ENCODE measurements at places on chromosomes 6 and 20.
A peak's percentile ranks its signal among the peaks of the same experiment; 100 is the strongest.

DNA sequence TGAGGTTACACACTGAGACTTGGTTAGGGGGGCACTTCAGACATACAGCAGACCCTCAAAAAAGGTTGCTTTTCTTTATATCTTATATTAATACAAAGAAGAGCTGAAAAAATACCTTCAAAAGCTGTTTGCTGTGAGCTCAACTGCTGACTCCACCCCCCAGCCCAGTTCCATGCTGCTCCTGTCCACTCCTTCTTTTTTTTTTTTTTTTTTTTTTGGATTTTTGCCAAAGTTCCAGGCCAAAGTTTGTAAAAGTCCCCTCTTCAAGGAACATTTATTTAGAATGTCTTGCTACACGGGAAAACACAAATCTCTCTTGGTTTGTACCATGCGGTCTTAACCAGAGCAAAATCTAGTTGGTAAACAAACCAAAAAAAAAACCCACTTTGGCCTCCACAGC is 85.3 kb upstream of the AKAP12 start:
- no peak for DNase-seq

DNA sequence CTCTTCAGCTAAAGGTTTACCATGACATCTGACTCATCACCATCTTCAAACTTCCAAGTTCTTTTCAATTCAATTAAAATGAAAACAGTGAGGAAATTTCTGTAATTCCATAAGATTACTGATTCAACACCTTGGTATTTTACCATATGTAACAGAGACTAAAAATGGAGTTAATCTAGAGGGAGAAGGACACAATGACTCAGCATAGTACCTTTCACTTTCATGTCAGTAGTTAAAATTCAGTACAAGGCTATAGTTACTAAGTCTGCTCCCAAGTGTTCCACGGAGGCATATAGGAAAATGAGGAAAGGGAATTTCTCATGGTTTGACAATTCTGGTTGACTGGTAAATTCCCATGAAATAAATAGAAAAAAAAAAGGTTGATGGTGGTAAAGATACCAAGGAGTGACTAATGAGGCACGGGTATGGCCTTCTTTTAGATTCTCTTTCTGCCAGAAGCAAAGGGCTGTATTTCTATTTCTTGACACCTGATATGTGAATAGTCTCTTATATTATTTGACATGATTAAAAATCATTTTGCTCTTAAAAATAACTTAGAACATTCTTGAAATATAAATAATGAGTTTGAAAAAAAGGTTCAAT is 526.7 kb upstream of the ADGRB3 start:
- no peak for DNase-seq

DNA sequence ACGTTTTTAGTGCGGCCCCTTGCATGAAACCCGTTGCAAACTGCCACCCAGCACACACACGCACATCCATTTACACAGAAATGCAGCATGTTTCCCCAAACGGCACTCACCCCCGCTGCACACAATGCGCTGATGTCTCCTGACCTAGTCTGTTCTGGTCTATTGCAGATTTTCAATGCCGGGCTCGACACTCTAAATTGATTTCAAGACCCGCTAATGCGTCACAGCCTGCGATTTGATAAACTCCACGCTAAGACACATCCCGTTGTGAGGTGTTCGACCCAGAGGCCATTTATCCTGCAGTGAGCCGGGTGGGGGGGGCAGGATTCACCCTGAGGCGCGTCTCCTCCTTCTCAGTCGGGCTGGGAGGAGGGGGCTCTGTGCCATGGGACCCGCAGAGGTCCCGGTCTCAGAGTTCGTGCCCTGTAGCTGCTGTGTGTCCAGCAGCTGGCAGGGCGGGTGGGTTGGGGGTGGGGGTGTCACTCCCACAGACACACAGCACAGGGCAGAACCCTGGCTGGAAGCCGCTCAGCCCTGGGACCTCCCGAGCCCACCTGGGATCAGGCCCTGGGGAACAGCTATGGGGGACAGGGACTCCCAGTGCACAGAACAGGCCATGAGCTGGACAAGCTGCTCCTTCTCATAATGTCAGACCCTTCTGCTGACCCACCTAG is 367.9 kb downstream of the PREX1 start:
- no peak for DNase-seq

DNA sequence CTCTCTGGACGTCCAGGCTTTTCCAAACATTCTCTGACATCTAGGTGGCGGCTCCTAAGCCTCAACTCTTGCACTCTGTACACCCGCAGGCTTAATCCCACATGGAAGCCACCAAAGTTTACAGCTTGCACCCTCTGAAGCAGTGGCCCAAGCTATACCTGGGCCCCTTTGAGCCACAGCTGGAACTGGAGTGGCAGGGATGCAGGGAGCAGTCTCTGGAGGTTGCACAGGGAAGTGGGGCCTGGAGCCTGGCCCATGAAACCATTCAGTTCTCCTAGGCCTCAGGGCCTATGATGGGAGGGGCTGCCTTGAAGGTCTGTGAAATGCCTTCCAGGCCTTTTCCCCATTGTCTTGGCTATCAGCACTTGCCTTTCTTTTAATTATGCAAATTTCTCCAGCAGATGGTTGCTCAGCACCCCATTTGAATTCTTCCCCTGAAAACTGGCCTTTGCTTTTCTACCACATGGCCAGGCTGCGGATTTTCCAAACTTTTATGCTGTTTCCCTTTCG is 64.9 kb downstream of the IRF4 start:
- DNase-seq = no peak

GRCh38 chr6:170271771-170272314 is 19.0 kb downstream of the DLL1 start:
- peak; percentile 77 for DNase-seq

DNA sequence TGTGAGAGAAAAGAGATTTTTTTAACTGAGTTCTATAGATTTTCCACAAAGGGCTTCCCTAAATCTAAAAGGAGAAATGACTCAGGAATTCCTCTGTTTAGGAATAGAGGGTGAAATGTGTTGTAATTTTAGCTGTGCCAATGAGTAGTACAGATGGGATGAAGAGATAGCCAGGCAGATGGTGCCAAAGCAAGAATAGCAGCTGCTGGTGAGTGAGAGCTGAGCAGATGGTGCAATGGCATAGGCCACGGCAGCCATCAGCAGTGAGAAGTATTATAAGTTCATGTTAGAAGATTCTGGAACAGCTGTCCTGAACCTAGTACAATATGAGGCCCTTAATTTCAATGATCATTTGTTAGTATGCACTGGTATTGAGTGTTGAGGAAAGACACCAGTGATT is 40.2 kb upstream of the CRISP1 start:
- DNase-seq = no peak

DNA sequence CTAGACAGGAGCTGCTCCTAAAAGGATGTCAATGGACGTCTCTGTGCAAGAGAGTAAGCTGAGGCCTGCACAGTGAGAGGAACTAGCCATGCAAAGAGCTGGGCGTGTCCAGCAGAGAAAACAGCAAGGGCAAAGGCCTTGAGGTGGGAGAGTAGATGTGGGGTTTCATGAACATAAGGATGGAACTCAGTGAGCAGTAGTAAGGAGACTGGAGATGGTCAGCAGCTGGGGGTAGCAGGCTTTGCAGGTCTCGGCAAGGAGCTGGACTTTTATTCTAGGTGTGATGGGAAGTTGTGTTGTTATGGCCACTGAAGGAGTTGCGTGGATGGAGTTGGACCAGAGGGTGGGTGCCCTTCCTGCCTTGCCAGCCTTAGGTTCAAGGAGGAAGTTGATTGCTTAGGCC is 90.7 kb upstream of the SIRPA start:
- no peak for DNase-seq

DNA sequence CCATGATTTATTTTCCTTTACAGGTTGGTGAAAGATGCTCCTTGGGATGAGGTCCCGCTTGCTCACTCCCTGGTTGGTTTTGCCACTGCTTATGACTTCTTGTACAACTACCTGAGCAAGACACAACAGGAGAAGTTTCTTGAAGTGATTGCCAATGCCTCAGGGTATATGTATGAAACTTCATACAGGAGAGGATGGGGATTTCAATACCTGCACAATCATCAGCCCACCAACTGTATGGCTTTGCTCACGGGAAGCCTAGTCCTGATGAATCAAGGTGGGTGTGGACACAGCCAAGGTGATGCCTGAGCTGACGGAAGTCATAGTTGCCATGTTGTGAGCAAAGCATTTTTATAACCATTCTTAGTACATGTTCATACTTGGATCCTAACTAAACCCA is 34.6 kb upstream of the CALHM6 start:
- no peak for DNase-seq

DNA sequence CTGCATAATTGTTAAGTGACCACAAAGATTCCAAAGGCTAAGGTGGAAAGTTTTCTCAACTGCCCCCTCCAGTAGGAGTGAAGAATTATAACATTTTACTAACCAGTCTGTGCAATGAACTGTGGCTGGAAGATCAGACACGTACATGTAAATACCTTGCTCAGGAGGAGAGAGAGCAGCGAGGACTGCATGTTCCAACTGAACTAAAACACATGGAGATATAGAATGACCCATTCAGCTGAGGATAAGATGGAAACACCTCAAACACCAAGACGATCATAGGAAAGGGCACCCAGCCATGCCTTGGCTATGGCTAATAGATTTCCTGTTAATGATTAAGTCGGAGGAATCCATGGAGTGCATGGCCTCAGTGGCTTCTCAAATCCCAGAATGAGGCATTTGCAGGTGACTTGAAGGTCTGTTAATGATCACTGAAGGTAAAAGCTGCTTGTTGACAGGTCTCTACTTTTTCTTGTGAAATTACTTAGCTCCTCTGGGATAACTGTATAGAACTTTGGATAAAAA is 875.6 kb downstream of the TFAP2A start:
- no peak for DNase-seq

DNA sequence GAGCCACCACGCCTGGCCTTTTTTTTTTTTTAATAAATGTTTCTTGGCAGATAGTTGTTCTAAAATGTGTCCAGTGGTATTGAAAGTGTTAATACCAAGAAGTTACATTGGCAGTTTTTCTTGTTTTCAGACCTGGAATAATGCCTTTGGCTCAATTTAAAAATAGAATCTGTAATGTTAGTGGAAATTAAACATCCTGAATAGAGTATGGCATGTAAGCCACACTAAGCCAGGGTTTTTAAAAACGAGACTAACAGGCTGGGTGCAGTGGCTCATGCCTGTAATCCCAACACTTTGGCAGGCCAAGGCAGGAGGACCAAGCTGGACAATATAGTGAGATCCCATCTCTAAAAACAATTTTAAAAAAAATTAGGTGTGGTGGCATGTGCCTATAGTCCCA is 25.3 kb downstream of the MCM8 start:
- DNase-seq = no peak

DNA sequence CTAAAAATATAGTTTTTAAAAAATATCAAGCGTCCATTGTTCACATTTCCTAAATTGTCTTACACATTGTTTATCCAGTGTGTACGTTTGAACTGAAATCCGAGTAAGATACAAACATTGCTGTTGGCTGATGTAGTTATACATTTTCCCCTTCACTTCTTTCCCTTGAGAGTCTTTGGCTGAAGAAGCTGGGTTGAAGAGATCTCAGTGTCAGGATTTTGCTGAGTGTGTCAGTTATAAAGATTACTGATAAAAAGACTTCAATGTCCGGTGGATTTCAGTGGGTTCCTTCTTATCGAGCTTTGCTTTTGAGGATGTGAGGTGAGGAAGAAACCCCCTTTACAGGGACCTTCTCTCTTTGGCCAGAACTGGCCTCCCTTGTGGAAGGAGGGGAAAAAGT is 20.5 kb downstream of the RFPL4B start:
- no peak for DNase-seq

DNA sequence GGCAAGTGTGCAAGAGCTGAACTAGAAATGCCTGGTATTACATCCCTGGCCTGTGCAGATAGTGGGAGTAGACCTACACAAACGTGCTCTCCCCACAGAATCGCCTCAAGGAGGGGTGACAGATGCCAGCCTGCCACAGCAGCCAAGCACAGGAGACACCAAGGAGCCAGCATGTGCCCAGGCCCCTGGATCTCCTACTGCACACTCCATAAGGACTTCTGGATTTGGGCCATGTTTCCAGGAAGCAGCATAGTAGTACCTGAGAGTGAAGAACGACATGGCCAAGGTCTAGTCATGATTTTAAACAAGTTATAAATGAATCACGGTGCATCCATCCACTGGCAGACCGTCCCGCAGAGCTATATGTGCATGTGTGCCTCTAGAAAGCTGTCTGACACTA is 232.2 kb downstream of the SYNDIG1 start:
- no peak for DNase-seq

GRCh38 chr6:132130626-132131298 is 179.6 kb upstream of the CCN2 start:
- no peak for DNase-seq

DNA sequence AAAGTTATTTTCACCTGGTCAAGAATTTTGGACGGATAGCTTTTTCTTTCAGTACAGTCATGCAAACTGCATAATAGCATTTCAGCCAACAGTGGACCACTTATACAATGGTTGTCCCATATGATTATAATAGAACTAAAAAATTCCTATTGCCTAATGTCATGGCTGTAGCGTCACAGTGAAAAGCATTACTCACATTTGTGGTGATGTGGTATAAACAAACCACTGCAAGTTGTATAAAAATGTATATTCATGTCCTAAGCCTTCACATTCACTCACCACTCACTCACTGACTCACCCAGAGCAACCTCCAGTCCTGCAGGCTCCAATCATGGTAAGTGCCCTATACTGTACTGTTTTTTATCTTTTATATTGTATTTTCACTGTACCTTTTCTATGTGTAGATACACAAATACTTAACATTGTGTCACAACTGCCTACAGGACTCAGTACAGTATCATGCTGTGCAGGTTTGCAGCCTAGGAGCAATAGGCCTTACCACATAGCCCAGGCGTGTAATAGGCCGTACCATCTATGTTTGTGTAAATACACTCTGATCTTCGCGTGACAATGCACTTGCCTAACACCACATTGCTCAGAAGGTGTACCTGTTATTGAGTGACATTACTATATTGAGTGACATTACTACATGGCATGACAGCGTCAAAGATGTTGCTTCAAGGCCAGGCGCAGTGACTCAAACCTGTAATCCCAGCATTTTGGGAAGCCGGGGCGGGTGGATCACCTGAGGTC is 17.9 kb downstream of the ABHD12 start:
- DNase-seq = no peak

DNA sequence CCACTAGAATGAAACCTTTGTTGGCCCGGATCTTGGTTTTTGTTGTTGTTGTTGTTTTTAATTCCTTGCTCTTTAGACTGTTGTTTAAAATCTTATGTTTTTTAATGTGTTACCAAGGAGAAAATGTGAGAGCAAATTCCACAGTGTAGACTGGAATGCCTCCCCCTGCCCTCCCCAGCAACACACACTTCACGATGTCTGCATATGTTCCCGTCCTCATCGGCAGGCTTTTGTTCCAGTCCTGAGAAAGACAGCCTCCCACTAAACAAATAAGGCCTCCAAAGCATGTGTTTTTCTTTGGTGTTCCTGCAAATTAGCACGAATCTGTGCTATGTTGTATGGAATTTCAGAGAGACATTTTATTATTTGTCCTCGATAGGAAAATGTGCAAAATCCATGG is 263.3 kb upstream of the QKI start:
- DNase-seq = no peak

Data from effector memory CD8-positive, alpha-beta T cell (primary cell).